ENCODE measurements at places on chromosomes 4 and X.

- no peaks in the 10 kb centered on the region for H3K4me1 ChIP-seq
- no peak within 1 kb of the TSS for H3K4me3 ChIP-seq
- no peak for DNase-seq
- H3K27ac ChIP-seq = no peak within 1 kb of the TSS
Observed at GRCh38 chrX:26192204-26192603, at the start of gene MAGEB6. TSS of gene MAGEB6 (plus strand) at chrX:26192440. CDS start at chrX:26193847, 1,407 bp downstream.

- no peak overlapping the region for H3K4me3 ChIP-seq
- H3K4me1 ChIP-seq = no peaks in the 10 kb centered on the region
- no peaks in the 10 kb centered on the region for H3K27me3 ChIP-seq
- H3K36me3 ChIP-seq = no peaks in the 10 kb centered on the region
- no peak overlapping the region for H3K27ac ChIP-seq
- no peak for DNase-seq
Observed at GRCh38 chr4:164601653-164602052, 152.3 kb upstream of the SMIM31 start.

- H3K4me1 ChIP-seq = no peaks in the 10 kb centered on the region
- H3K36me3 ChIP-seq = no peaks in the 10 kb centered on the region
- H3K4me3 ChIP-seq = no peak overlapping the region
Observed at GRCh38 chr4:24321131-24321530, 263.2 kb downstream of the DHX15 start.

GRCh38 chrX:12949205-12949926, 25.5 kb upstream of the TMSB4X start:
- peak overlapping the region; percentile 96 for H3K27ac ChIP-seq
- no peaks in the 10 kb centered on the region for H3K27me3 ChIP-seq
- peak overlapping the region; percentile 91 for H3K4me3 ChIP-seq

- H3K4me1 ChIP-seq = no peaks in the 10 kb centered on the region
- no peak overlapping the region for H3K27ac ChIP-seq
- no peak overlapping the region for H3K4me3 ChIP-seq
Observed at GRCh38 chrX:37712458-37712857, 26.9 kb downstream of the XK start.
